Effector CD8-positive, alpha-beta T cell (primary cell): ENCODE measurements at places on chromosomes 13 and 19.

DNA sequence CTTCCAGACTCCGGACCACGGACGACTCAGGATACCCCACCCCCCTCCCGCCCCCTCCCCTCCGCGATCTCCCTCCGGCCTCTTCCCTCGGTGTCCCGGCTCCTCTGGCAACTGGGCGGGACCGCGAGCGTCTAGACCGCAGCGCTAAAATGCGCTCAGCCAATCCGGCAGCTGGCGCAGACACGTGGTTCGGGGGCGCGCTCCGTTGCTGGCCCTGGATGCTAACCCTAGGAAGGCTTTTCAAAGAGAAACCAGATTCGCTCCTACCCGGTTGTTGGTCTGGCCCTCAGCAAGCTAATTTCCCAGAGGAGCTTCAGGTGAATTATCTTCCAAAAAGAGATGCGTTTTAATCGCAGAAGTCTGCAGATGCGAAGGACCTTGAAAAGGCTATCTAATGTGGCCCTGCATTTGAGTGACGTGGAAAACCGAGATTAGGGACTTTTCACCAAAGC lies at the start of gene DZIP1:
Gene DZIP1, minus strand, starts transcription at position 106 of the 452 bp plus-strand sequence. CDS start 2,677 bp downstream, outside the sequence.
- DNase-seq, result no peak

- peak; percentile 77 for DNase-seq
Measured at GRCh38 chr19:11535792-11536595, 2.7 kb upstream of the CNN1 start.

GRCh38 chr19:31307071-31307669 lies 42.1 kb downstream of the TSHZ3 start:
- no peak for DNase-seq

- no peak for DNase-seq
Measured at GRCh38 chr19:35389192-35389861, 18.5 kb downstream of the GPR42 start.

GRCh38 chr19:15173746-15174404 lies 26.9 kb downstream of the NOTCH3 start:
- no peak for DNase-seq

DNA sequence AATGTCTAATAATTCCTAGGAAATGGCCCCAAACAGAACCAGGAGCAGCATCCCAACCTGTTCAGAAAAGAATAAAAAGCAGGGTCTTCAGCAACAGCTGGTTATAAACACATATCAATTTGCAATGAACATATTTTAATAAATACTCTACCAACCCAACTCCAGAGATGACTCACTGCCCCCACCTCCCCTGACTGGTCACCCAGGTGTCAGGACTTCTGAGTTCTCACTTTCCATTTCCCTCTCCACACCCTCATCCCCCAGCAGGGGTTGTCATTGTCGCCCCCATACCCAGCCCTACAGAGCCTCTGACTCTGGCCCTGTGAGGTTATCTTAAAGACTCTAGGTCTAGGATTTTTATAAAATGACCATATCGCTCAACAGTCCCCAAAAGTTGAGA lies 6.9 kb downstream of the SERPINE3 start:
- no peak for DNase-seq

DNA sequence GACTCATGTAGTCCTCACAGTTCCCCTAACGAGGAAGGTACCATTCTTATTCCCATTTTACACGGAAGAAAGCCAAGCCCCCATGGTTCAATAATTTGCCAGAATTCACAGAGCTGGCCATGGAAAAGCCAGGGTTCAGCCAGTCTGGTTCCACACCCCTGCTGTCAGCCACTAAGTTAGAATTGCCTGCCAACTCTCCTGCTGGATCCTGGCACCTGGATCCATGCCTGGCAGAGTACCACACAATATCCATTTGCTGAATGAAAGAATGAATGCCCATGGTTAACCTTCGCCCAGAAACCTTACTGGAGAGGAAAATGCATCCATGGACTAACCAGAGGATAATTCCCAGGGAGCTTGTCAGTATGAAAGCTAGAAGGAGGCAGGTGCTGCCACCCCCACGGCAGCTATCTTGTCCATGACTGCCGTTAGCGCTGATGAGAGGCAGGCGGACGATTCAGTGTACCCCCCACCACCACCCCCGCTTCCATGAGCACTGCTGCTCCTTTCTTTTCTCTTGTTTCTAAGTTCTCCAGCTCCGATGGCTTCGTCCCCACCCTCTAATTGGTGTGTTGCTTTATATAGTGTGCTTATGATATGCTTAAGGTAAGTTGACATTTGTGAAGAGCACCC lies 114.5 kb downstream of the SLC7A1 start:
- no peak for DNase-seq

DNA sequence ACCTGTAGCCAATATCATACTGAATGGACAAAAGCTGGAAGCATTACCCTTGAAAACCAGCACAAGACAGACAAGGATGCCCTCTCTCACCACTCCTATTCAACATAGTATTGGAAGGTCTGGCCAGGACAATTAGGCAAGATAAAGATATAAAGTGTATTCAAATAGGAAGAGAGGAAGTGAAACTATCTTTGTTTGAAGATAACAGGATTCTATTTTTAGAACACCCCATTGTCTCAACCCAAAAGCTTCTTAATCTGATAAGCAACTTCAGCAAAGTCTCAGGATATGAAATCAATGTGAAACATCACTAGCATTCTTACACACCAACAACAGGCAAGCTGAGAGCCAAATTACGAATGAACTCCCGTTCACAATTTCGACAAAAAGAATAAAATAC lies 17.8 kb upstream of the CCNA1 start:
- DNase-seq, result no peak

GRCh38 chr13:108126056-108126455 lies 89.3 kb downstream of the LIG4 start:
- no peak for DNase-seq
